ENCODE measurements at places on chromosomes 6 and 20.

GRCh38 chr6:12582421-12583110 is 134.0 kb upstream of the PHACTR1 start:
- no peak for DNase-seq

DNA sequence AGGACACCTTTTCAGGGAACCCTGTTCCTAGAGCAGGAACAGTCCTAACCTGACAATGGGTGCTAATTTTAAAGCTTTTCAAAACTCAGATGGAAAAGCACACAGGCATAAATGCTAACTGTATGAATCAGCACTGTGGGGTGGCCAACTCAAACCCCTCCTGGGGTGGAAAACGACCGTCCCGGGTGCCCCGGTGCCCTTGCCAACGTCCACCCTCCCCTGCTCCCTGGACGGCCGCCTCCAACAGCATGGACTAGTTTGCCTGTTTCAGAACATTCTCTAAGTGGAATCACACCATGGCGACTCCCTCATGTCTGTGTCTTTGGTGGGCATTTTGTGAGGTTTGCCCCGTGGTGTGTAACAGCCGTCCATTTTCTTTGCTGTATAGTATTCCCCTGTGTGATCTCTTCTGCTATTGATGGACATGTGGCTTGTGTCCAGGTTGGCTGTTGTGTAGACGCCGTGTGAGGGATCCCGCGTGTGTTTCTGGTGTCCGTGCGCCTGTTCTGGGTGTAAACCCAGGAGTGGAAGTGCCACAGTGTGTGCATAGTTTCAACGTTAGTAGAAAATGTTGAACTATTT is 5.8 kb downstream of the COL20A1 start:
- DNase-seq, result no peak

- DNase-seq, result no peak
These were observed 30.4 kb downstream of the ATXN1 start for GRCh38 chr6:16730738-16731477.

GRCh38 chr6:17269840-17270239 is 11.3 kb upstream of the RBM24 start:
- DNase-seq, result no peak

- no peak for DNase-seq
These were observed 45.2 kb upstream of the CTAGE9 start for GRCh38 chr6:131756039-131756438.

- no peak for DNase-seq
These were observed 37.7 kb upstream of the TAF8 start for GRCh38 chr6:42012501-42013133.

DNA sequence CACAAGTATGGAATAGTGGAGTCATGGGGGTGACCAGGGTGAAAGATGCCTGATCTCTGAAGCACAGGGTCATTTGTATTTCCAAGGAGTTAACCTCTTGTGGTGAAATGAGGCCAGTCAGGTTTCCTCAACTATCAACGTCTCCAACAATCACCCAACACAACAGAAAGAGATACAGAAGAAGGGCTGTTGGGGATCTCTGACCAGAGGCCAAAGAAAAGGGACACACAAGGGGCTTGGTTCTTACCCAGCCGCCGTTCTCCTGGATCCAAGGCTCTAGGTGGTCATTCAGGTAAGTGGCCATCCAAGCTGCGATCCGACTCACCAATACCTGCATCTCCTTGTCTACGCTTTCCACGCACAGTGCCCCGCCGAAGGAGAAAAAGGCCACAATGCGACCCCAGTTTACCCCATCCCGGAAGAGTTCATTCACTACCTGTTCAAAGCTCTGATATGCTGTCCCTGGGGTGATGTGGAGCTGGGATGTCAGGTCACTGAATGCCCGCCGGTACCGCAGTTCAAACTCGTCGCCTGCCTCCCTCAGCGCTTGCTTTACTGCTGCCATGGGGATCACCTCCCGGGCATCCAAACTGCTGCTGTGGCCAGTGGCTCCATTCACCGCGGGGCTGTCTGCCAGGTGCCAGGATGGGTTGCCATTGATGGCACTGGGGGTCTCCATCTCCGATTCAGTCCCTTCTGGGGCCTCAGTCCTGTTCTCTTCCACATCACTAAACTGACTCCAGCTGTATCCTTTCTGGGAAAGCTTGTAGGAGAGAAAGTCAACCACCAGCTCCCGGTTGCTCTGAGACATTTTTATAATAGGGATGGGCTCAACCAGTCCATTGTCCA is 1.0 kb downstream of the BCL2L1 start:
- no peak for DNase-seq

DNA sequence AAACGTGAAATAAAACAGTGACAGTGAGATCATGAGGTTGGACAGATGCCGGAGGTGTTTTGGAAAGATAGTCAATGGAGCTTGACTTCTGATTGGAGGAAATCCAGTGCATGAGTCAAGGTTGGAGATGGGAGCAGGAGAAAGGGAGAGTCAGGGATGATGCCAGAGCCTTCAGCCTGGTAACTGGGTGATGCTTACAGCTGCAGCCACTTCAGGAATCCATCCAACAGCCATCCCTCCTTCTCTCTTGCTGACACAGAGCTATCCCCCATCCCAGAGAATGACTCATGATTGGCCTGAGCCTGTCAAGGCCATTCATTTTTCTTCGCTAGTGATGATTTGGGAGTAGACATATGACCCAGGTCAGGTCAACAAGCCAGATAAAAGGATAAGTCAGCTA is 112.8 kb downstream of the SAMD5 start:
- no peak for DNase-seq

DNA sequence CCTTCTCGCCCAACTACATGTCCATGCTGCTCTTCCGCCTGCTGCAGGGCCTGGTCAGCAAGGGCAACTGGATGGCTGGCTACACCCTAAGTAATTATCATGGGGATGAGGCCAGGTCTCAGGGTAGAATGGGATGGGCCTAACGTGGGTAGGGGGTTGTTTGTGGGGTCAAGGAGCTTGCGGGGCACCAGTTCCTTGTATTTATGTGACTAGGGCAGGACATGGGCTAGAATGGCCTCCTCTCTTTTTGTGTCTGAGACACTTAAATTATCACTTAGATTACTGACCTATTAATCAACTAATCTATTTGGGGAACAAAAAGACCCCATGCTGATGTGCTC is 10.7 kb downstream of the SLC22A1 start:
- DNase-seq, result no peak

GRCh38 chr6:24974182-24975171 is 38.7 kb upstream of the RIPOR2 start:
- no peak for DNase-seq

DNA sequence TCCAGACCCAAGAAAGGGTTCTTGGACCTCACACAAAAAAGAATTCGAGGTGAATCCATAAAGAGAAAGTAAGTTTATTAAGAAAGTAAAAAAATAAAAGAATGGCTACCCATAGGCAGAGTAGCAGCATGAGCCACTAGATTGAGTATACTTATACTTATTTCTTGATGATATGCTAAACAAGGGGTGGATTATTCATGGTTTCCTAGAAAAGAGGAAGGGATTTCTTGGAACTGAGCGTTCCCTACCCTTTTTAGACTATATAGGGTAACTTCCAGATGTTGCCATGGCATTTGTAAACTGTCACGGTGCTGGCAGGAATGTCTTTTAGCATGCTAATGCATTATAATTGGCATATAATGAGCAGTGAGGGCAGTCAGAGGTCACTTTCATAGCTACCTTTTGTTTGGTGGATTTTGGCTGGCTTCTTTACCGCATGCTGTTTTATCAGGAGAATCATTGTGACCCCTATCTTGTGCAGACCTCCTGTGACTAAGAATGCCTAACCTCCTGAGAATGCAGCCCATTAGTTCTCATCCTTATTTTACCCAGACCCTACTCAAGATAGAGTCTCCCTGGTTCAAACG is 44.3 kb downstream of the TENT5A start:
- no peak for DNase-seq

GRCh38 chr6:41193884-41194283 is 7.1 kb downstream of the TREML2 start:
- no peak for DNase-seq

DNA sequence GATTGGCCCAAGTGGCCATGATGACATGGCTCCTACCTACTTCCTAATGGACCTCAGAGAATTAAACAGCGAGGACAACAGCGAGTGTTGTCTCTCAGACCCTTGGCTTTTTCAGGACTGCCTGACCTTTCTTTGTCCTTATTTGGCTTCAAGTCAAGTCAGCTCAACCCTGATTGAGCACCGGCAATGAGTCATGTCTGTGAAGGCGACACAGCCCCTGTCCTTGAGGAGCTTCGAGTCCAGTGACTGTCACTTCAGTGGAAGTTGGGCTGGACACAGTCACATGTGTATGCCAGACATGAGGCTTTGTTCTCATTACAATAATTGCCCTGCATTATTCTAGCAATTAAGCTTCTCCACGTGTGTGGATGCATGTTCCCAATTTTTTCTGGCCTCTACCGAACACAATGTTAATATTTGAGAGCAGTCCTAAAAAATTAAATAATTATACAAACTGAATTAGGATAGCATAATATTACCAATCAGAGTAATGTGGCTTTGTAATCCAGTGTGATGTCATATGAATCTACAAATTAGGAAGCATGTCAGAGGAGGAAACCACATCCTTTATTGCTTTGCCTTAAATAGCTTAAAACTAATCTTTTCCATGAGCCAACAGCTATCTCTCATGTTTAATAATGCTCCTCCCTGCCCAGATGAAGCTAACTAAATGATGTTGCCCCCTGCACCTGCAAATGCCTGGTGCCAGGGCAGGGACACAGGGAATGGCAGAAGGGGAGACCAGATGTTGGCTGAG is 178.6 kb downstream of the CDH26 start:
- no peak for DNase-seq

DNA sequence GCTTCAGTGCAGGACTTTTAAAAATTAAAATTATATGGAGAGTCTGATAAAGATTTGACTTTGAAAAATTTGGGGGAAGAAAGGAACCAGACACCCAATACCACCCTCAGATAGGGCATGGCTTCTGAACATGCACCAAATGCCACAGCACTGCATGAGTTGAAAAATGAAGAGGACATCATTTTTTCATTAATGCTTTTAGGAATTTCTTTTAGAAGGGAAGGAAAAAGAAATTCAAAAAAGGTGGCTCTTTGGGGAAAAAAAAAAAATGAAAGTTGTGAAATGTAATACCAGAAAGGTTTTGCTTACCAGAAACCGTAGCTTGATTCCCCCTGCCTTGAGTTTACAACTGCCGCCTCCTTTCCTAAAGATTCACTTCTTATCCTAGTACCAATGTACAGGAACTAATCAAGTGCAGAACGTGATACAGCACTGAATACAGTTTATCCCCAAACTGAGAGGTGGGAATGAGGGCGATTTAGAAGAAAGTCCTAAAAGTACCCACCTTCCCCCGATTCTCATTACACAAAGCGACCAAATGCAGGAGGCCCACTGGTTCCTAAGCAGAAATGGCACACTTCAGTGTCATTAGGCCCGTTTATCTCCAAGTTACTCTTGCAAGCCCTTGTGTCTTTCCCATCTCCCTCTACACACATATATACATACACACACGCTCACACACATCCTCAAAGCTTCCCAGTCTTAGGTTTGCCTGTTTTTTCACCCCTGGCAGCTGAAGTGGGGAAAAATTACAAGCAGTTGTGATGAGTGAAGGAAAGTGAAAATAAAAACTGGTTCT is 2.8 kb downstream of the PPP1R10 start:
- DNase-seq, result no peak

- no peak for DNase-seq
These were observed 28.5 kb downstream of the SF3B5 start for GRCh38 chr6:144066741-144067484.

GRCh38 chr6:145808239-145808638 is 6.4 kb downstream of the FBXO30 start:
- no peak for DNase-seq

- DNase-seq, result no peak
These were observed 125.3 kb downstream of the ANKS1A start for GRCh38 chr6:35014341-35014740.

GRCh38 chr6:70234561-70235236 is 68.2 kb downstream of the COL9A1 start:
- DNase-seq, result no peak

GRCh38 chr6:1239805-1240204 is 72.1 kb upstream of the FOXQ1 start:
- no peak for DNase-seq

GRCh38 chr20:63519668-63520503 is 679 bp upstream of the PPDPF start:
- peak; percentile 48 for DNase-seq

DNA sequence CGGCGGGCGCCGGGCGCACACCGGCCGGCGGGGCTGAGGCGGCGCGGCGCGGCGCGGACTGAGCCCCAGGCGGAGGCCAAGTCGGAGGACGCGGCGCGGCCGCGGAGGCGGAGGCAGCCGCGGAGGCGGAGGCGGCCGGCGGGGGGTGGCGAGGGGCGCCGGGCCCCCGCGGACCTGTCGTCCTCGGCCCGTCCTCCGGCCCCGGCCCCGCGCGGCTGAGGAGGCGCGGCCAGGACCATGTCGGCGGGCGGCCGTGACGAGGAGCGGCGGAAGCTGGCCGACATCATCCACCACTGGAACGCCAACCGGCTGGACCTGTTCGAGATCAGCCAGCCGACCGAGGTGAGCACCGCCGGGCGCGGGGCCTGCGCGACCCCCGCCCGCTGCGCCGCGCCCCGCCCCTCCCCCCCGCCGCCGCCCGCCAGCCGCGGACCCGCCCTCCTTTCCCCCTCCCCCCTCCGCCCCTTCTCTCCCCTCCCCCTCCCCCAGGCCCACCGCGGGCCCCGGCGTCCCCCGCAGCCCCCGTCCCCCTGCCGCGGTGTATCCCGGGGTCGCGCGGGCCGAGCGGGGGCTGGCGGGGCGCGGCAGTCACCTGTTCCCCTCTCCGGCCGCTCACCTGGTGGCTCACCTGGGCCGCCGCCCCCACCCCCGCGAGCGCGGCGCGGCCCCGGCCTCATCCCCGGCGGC is at the start of gene AFDN:
AFDN (plus strand) TSS at position 16 of the 687 bp plus-strand sequence; CDS start at position 238, 222 bp downstream.
- DNase-seq, result no peak

DNA sequence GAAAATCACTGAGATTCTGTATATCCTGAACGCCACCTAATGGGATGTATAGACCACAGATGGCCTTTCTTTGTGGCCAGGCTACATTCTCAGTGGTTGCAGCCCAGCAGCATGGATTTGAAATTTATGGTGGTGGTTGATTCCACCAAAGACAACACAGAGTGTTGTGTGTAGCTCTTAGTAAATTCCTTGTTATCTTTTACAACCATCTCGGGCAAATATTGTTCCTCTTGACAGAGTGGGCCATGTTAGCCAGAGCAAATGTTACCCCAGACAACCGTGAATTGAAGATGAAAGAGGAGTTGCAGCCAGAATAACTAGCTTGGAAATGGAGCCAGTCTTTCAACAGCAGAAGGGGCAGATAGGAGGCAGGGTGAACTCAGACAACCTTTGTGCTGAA is 39.5 kb downstream of the SLC24A3 start:
- DNase-seq, result no peak

GRCh38 chr20:33400812-33401183 is 521 bp downstream of the CDK5RAP1 start:
- DNase-seq, result no peak

- DNase-seq, result no peak
These were observed at the start of gene HRH3 for GRCh38 chr20:62219992-62220665. TSS of gene HRH3 (minus strand) at chr20:62220278. CDS start at chr20:62219970, 308 bp downstream.

GRCh38 chr6:75735491-75736186 is 13.4 kb upstream of the MYO6 start:
- no peak for DNase-seq

All from activated CD4-positive, alpha-beta T cell treated with anti-CD3 and anti-CD28 coated beads, Interleukin-2, amount 50 U/mL, for 4 hours (primary cell).